Endothelial cell (in vitro differentiated cells): ENCODE measurements at places on chromosomes 12 and 14. TPM values are rescaled to one million over a fixed set of nuclear protein-coding genes. Genes with fewer than 3 reads are reported as not detected.
A peak's percentile ranks its signal among the peaks of the same experiment; 100 is the strongest.

- peaks cover 3% of the 10 kb centered on the region for H3K27me3 ChIP-seq
- DNase-seq = no peak
- peak overlapping the region; percentile 16 for H3K27ac ChIP-seq
- H3K4me3 ChIP-seq = no peak overlapping the region
- H3K36me3 ChIP-seq = no peaks in the 10 kb centered on the region
Observed at GRCh38 chr12:55850401-55850800, 7.7 kb upstream of the MMP19 start.

DNA sequence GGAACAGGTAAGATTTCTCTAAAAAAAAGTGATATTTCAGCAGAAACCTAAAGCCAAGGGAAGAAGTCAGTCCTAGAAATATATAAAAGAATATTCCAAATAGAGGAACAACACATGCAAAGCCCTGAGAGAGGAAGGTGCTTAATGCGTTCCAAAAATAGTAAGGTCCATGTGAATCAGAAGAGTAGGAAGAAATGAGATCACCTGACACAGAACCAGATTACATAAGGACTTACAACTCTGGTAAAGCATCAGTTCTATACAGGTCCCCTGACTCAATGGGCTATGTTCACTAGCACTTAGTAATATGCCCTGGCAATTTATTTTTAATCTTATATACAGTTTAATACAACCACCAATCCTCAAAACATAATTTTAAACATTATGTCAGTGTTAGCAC is 30.0 kb downstream of the SENP1 start:
- H3K4me3 ChIP-seq = no peak overlapping the region
- H3K27me3 ChIP-seq = no peaks in the 10 kb centered on the region
- H3K27ac ChIP-seq = no peak overlapping the region
- H3K4me1 ChIP-seq = no peaks in the 10 kb centered on the region

- no peak for DNase-seq
- H3K4me1 ChIP-seq = peaks cover 8% of the 10 kb centered on the region
- H3K36me3 ChIP-seq = no peaks in the 10 kb centered on the region
- no peak overlapping the region for H3K27ac ChIP-seq
- H3K27me3 ChIP-seq = no peaks in the 10 kb centered on the region
Observed at GRCh38 chr12:46494424-46494823, 121.9 kb upstream of the SLC38A2 start.

GRCh38 chr12:125540580-125541204 is 475.5 kb downstream of the AACS start:
- no peak for DNase-seq
- no peaks in the 10 kb centered on the region for H3K27me3 ChIP-seq
- no peaks in the 10 kb centered on the region for H3K36me3 ChIP-seq

The LRFN5 gene
- 13.3 TPM for total RNA-seq

DNA sequence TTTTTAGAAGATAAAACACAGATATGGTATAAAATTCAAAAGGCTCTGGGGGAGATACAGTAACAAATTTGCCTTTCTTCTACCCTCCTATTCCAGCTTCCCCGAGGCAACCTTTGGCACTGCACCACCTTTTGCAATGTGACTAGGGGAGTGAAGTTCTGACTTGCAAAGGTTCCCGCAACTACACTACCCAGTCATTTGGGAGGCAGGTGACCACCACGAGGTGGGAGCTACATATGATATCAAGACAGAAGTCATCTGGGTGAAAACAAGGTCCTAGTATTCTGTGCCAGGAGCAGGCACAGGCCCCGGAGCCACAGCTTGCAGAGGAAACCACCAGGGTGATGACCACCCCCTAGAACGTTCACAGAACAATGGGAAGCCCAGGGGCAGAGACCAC is 141.5 kb downstream of the TTC7B start:
- H3K4me3 ChIP-seq = no peak overlapping the region
- H3K4me1 ChIP-seq = no peaks in the 10 kb centered on the region
- H3K36me3 ChIP-seq = peaks cover 42% of the 10 kb centered on the region
- no peak for DNase-seq

GRCh38 chr14:104136472-104137296 is 1.7 kb upstream of the KIF26A start:
- H3K4me3 ChIP-seq = peak overlapping the region; percentile 71
- H3K36me3 ChIP-seq = no peaks in the 10 kb centered on the region
- H3K27ac ChIP-seq = no peak overlapping the region

- H3K27ac ChIP-seq = peak overlapping the region; percentile 98
- H3K4me3 ChIP-seq = no peak overlapping the region
- H3K36me3 ChIP-seq = no peaks in the 10 kb centered on the region
Observed at GRCh38 chr12:64666054-64666914, 56.0 kb downstream of the RASSF3 start.

GRCh38 chr14:69931960-69932359 is 52.7 kb downstream of the SMOC1 start:
- no peak overlapping the region for H3K4me3 ChIP-seq
- no peak for DNase-seq
- no peaks in the 10 kb centered on the region for H3K36me3 ChIP-seq
- no peaks in the 10 kb centered on the region for H3K4me1 ChIP-seq
- peaks cover 3% of the 10 kb centered on the region for H3K27me3 ChIP-seq
- no peak overlapping the region for H3K27ac ChIP-seq

DNA sequence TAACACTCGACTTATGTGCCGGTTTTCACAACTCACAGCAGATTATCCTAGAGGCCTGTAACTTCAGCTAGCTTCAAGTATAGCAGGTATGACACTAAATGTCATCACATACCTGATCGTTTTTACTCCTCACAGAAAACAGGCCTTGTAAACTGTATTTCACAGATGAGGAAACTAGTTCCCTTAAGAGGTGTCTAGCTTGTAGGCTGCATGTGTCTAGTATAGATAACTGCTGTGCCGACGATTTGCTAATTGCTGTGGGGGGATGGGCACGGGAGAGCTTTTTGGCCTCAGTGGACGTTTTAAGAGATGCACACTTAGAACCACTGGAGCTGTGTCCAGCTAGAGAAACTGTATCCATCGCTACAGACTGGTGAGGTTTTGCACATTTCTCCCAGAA is 78.8 kb downstream of the PAPOLA start:
- no peak for DNase-seq
- H3K27ac ChIP-seq = no peak overlapping the region

GRCh38 chr12:49901986-49902385 is 1.7 kb downstream of the FAIM2 start:
- peaks cover 23% of the 10 kb centered on the region for H3K4me1 ChIP-seq
- H3K4me3 ChIP-seq = no peak overlapping the region
- peaks cover 17% of the 10 kb centered on the region for H3K27me3 ChIP-seq
- DNase-seq = no peak

The SLCO1C1 gene
- total RNA-seq = 0.26 TPM

The SDR9C7 gene
- total RNA-seq = not detected

GRCh38 chr14:34775922-34776321 is 61.5 kb upstream of the CFL2 start:
- no peak overlapping the region for H3K4me3 ChIP-seq
- H3K4me1 ChIP-seq = peaks cover 14% of the 10 kb centered on the region
- peaks cover 8% of the 10 kb centered on the region for H3K36me3 ChIP-seq
- DNase-seq = no peak
- H3K27ac ChIP-seq = no peak overlapping the region

GRCh38 chr14:88421286-88421685 is 35.8 kb downstream of the SPATA7 start:
- H3K36me3 ChIP-seq = peaks cover 21% of the 10 kb centered on the region
- H3K27ac ChIP-seq = no peak overlapping the region
- H3K4me1 ChIP-seq = no peaks in the 10 kb centered on the region

DNA sequence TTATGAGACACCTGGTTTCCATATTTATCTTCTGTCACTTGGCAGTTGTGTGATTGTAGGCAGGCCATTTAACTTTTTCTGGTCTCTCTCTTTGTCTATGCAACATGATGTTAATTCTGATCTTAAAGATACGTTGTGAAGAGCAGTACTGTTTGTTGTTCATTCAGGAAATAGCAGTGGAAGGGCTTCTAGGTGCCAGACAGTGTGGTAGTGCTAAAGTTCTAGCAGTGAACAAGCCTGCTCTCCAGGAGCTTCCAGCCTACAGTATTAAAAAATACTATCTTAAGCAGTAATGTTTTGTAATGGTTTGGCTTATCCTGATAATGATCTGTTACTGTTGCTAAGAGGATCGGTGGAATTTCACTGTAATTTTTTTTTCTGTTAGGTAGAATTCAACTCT is 15.2 kb downstream of the NAA30 start:
- peak overlapping the region; percentile 6 for H3K4me3 ChIP-seq
- no peak for DNase-seq
- peaks cover 27% of the 10 kb centered on the region for H3K4me1 ChIP-seq
